ENCODE measurements at places on chromosomes 2 and 18. TPM values are rescaled to one million over a fixed set of nuclear protein-coding genes. Genes with fewer than 3 reads are reported as not detected.
A peak's percentile ranks its signal among the peaks of the same experiment; 100 is the strongest.

LONRF2 gene
- 0.15 TPM for total RNA-seq

- H3K36me3 ChIP-seq: no peaks in the 10 kb centered on the region
- no peak overlapping the region for H3K27ac ChIP-seq
- no peak overlapping the region for H3K4me3 ChIP-seq
- DNase-seq: no peak
- H3K27me3 ChIP-seq: peaks cover 13% of the 10 kb centered on the region
- H3K4me1 ChIP-seq: no peaks in the 10 kb centered on the region
Observed at GRCh38 chr18:63889626-63890025, 2.1 kb downstream of the SERPINB2 start.

DNA sequence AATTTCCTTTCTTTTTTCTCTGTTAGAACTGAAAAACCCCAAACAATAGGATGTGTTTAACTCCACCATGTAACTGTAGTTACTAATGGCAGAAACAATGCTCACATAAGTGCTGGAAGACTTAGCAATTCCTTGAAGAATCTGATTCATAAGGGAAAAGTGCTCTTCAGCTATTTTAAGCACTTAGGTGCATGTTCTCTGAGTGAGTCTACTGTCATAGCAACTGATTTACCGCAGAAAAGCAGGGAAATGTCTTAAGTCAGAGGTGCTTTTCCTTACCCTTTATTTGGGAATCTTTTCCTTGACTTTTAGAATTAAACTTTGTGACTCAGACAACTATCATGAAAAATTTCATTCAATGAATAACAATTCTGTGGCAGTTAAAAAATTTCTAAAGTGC, 65.4 kb upstream of the NABP1 start:
- no peak overlapping the region for H3K27ac ChIP-seq
- no peak for DNase-seq
- H3K27me3 ChIP-seq: peaks cover 2% of the 10 kb centered on the region
- H3K36me3 ChIP-seq: no peaks in the 10 kb centered on the region

- H3K36me3 ChIP-seq: no peaks in the 10 kb centered on the region
- H3K4me1 ChIP-seq: peaks cover 11% of the 10 kb centered on the region
- H3K27ac ChIP-seq: no peak overlapping the region
- no peak overlapping the region for H3K4me3 ChIP-seq
- DNase-seq: no peak
Observed at GRCh38 chr2:65666156-65666725, 233.8 kb upstream of the SPRED2 start.

C2orf92 gene
- total RNA-seq: 7.3 TPM

TM4SF20 gene
- not detected for total RNA-seq

- no peak overlapping the region for H3K27ac ChIP-seq
- H3K4me1 ChIP-seq: no peaks in the 10 kb centered on the region
- no peaks in the 10 kb centered on the region for H3K36me3 ChIP-seq
- peaks cover 25% of the 10 kb centered on the region for H3K27me3 ChIP-seq
- no peak for DNase-seq
Observed at GRCh38 chr2:172372436-172372835, 55.0 kb upstream of the ITGA6 start.

NAT8 gene
- not detected for total RNA-seq

CYP27C1 gene
- not detected for total RNA-seq

GRCh38 chr2:174945601-174946260, 59.5 kb downstream of the CHN1 start:
- peaks cover 9% of the 10 kb centered on the region for H3K27me3 ChIP-seq
- no peak overlapping the region for H3K27ac ChIP-seq
- H3K4me3 ChIP-seq: no peak overlapping the region
- H3K36me3 ChIP-seq: no peaks in the 10 kb centered on the region

DNA sequence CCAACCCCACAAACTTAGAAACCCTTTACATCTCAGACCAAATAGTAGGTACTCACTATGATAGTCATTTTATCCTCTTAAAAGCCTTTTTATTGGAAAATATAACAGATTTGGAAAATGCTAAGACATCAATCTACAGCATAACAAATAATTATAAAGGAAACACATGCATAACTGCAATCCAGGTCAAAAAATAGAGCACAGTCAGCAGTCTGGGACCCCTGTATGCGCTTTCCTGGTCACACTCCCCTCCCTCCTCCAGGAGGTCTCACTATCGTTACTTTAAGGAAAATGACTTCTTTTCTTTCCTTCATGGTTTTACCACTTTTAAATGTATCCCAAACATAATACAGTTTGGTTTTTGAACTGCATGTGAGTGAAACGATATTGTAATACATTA, 90.5 kb upstream of the CCDC150 start:
- H3K36me3 ChIP-seq: no peaks in the 10 kb centered on the region
- peaks cover 2% of the 10 kb centered on the region for H3K4me1 ChIP-seq
- no peak overlapping the region for H3K27ac ChIP-seq
- no peak for DNase-seq
- H3K27me3 ChIP-seq: peaks cover 33% of the 10 kb centered on the region

- H3K4me1 ChIP-seq: peaks cover 11% of the 10 kb centered on the region
- H3K27me3 ChIP-seq: no peaks in the 10 kb centered on the region
- DNase-seq: no peak
Observed at GRCh38 chr2:134389381-134389780, 135.5 kb downstream of the MGAT5 start.

EFR3B gene
- total RNA-seq: 0.61 TPM

GRCh38 chr2:241195506-241196130, 7.1 kb downstream of the ANO7 start:
- no peaks in the 10 kb centered on the region for H3K27me3 ChIP-seq
- H3K36me3 ChIP-seq: no peaks in the 10 kb centered on the region
- H3K4me3 ChIP-seq: no peak overlapping the region
- no peak overlapping the region for H3K27ac ChIP-seq

DNA sequence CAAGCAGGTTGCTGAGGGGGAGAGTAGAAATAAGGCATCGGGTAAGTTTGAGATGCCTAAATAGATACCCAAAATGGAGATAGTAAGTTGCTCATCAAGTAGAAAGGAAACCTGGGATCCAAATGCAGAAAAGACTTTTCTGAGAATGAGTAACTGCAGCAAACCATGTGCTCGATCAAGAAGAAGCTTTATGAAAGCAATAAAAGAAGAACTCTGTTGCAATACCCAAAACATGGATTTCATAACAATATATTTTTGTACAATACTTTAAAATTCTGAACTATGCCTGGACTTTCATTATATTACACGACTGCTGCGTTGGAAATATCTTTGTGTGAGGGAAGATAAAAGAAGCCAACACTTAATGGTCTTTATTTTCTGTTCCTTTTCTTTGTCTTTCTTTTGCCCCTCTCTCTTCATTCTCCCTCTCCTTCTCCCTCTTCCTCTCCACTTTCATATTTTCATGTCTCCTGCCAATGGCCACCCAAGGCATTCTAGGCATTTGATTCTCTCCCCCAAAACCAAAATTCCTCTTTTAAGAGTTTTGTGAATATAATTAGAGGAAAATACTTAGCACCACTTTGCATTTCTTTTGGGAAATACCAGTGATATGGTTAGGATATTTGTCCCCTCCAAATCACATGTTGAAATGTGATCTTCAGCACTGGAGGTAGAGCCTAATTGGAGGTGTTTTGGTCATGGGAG, 257.6 kb downstream of the MREG start:
- H3K4me3 ChIP-seq: no peak overlapping the region
- H3K27ac ChIP-seq: no peak overlapping the region
- DNase-seq: no peak
- no peaks in the 10 kb centered on the region for H3K36me3 ChIP-seq
- peaks cover 5% of the 10 kb centered on the region for H3K4me1 ChIP-seq

IL18RAP gene
- total RNA-seq: 12.3 TPM

ABCA12 gene
- not detected for total RNA-seq

GRCh38 chr2:216851486-216852090, 8.3 kb downstream of the TNP1 start:
- H3K27ac ChIP-seq: no peak overlapping the region
- H3K4me3 ChIP-seq: no peak overlapping the region
- H3K4me1 ChIP-seq: peaks cover 4% of the 10 kb centered on the region
- no peak for DNase-seq

DNA sequence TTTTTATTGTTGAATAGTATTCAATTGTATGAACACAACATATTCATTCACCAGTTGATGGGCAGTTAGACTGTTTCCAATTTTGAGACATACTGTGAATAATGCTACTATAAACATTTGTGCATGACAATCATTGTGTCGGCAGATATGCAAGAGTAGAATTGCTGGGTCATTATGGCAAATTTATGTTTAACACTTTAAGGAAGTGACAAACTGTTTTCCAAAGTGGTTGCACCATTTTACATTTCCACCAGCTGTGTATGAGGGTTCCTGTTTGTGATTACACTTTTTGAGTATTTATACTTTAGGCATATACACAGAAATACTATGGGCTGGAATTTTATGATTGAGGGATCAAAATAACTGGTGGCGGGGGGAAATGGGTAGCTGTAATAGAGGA, 61.2 kb downstream of the MAP4K3 start:
- H3K27ac ChIP-seq: no peak overlapping the region
- no peak overlapping the region for H3K4me3 ChIP-seq
- no peak for DNase-seq
- peaks cover 27% of the 10 kb centered on the region for H3K36me3 ChIP-seq
- no peaks in the 10 kb centered on the region for H3K27me3 ChIP-seq

- DNase-seq: no peak
- H3K27me3 ChIP-seq: peaks cover 41% of the 10 kb centered on the region
- H3K4me1 ChIP-seq: no peaks in the 10 kb centered on the region
- peaks cover 1% of the 10 kb centered on the region for H3K36me3 ChIP-seq
Observed at GRCh38 chr2:112614201-112614840, 29.9 kb downstream of the CHCHD5 start.

- H3K4me3 ChIP-seq: peak overlapping the region; percentile 17
- H3K4me1 ChIP-seq: peaks cover 47% of the 10 kb centered on the region
- peaks cover 28% of the 10 kb centered on the region for H3K36me3 ChIP-seq
- H3K27me3 ChIP-seq: peaks cover 14% of the 10 kb centered on the region
- peak; percentile 92 for DNase-seq
Observed at GRCh38 chr2:241443486-241444223, 64.7 kb downstream of the STK25 start.

DNA sequence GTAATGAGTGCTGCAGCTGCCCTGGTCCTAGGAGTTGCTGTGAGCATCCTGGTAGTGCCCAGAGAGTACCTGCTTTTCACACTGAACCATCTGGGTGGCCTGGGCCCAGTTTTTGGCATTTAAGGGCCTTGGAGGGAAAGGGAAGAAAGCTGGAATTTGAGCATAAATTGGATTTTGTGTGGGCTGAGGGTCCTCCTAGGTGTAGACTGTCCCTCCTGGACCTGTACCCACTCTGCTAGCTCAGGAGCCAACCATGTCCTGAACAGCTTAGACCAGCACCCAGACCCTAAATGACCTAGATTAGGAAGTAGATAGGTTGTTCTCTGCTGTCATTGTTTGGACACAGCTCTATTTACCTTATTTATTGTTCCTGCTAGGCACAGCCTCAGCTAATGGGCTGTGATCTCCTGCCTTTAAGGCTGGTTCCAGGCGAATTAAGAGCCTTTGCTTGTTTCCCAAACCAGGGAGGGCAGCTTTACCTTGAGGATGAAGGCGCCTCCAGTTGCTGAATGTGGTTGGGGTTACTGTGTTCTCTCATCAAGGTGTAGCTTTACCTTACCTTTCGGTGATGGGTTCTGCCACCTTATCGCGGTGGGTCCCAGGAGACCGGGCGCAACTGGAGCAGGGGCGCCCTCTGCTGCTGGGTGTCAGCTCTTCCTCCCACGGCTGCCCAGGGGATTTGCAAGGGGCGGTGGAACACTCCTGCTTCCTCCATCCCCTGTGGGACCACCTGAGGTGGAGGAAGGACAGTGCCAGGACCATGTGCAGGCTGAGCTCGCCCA, 34.4 kb downstream of the ITGA6 start:
- peaks cover 69% of the 10 kb centered on the region for H3K4me1 ChIP-seq
- peaks cover 8% of the 10 kb centered on the region for H3K27me3 ChIP-seq
- peak overlapping the region; percentile 23 for H3K27ac ChIP-seq
- H3K4me3 ChIP-seq: peak overlapping the region; percentile 9
- peak; percentile 77 for DNase-seq
- no peaks in the 10 kb centered on the region for H3K36me3 ChIP-seq

DNA sequence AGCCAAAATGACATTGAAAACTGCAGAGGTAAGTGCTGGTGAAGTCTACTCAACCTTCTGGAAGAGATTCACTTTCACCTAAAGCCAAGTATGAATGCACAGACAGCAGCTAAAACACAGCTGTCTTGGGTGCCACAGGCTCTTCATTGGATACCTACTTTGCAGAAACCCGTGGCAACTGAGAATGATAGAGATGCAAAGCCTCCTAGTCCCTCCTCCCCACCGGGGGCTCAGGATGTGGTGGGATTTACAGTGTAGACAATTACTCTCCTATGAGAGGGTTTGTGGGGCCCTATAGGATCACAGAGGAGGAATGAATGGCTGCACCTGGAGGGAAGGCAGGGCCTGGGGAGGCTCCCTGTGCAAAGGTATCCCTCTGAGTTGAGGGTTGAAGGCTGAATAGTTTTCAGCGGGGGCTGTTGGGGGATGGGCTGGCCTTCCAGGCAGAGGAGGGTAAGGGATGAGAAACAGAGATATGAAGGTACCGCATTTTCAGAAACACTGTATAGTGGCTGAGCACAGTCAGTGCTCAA, 131.6 kb downstream of the RNF144A start:
- peaks cover 16% of the 10 kb centered on the region for H3K36me3 ChIP-seq
- H3K4me3 ChIP-seq: no peak overlapping the region
- no peak overlapping the region for H3K27ac ChIP-seq
- DNase-seq: no peak
- H3K27me3 ChIP-seq: no peaks in the 10 kb centered on the region

DNA sequence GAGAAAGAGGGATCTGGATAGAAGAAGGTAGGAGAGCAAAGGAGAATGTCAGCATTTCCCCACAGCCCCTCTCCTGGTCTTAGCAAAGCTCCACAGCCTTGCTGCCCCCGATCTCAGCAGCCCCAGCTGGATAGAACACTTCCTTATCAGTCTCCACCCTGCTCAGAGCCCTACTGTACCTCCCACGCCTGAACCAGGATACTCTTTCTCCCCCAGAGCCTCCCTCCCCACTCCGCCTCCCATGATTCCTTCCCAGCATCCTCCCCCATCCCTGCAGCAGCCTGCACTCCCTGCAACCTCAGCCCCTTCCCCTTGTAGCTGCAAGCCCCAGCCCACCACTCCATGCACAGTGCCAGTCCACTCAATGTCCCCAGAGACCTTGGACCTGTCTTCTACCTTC, 25.8 kb downstream of the PLB1 start:
- H3K27ac ChIP-seq: no peak overlapping the region
- H3K4me3 ChIP-seq: no peak overlapping the region
- peaks cover 10% of the 10 kb centered on the region for H3K4me1 ChIP-seq
- H3K27me3 ChIP-seq: peaks cover 73% of the 10 kb centered on the region
- H3K36me3 ChIP-seq: no peaks in the 10 kb centered on the region

GRCh38 chr2:102768892-102769291, 7.1 kb downstream of the TMEM182 start:
- no peak overlapping the region for H3K27ac ChIP-seq
- H3K4me3 ChIP-seq: no peak overlapping the region
- no peaks in the 10 kb centered on the region for H3K36me3 ChIP-seq
- H3K27me3 ChIP-seq: no peaks in the 10 kb centered on the region
- no peak for DNase-seq

STARD6 gene
- total RNA-seq: 0.61 TPM

- no peak for DNase-seq
- no peak overlapping the region for H3K4me3 ChIP-seq
- no peaks in the 10 kb centered on the region for H3K27me3 ChIP-seq
- no peaks in the 10 kb centered on the region for H3K36me3 ChIP-seq
- H3K4me1 ChIP-seq: no peaks in the 10 kb centered on the region
- H3K27ac ChIP-seq: no peak overlapping the region
Observed at GRCh38 chr2:217099561-217099960, 239.7 kb upstream of the TNP1 start.

- no peaks in the 10 kb centered on the region for H3K36me3 ChIP-seq
- no peak overlapping the region for H3K4me3 ChIP-seq
- H3K27ac ChIP-seq: no peak overlapping the region
- H3K27me3 ChIP-seq: peaks cover 9% of the 10 kb centered on the region
- no peaks in the 10 kb centered on the region for H3K4me1 ChIP-seq
Observed at GRCh38 chr2:189522435-189523151, 58.0 kb downstream of the SLC40A1 start.
